Calu3 (cell line): ENCODE measurements at places on chromosomes 13 and 19. TPM values are rescaled to one million over a fixed set of nuclear protein-coding genes. Genes with fewer than 3 reads are reported as not detected.

- DNase-seq, result no peak
Observed at GRCh38 chr13:103788061-103788652, 721.9 kb upstream of the SLC10A2 start.

DNA sequence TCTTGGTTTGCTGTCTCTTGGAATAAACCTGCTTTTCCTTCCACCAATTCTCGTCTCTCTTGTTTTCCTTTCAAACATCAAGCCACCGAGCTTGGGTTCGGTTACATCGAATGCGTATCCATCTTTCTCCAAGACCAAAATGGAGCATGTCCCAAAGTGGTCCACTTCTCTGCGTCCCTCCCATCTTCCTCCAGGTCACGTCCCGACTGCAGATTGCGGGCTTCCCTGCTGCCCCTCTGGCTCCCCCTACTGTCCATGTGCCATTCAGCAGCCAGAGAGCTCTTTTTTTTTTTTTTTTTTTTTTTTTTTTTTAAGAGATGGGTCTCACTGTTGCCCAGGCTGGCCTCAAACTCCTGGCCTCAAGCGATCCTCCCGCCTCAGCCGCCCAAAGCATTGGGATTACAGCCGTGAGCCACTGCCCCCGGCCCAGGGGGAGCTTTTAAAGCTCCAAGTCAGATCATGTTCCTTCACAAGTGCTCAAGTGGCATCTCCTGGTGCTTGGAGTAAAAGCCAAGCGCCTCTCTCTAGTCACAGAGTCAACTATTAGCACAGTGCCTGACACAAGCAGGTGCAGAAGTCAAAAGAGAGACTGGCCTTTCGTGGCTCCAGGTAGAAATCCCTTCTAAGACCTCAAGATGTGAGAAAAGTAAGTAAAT lies 10.0 kb downstream of the COL5A3 start:
- DNase-seq, result peak; percentile 72

- DNase-seq, result no peak
Observed at GRCh38 chr19:53553865-53554791, 16.2 kb downstream of the ZNF331 start.

- DNase-seq, result no peak
Observed at GRCh38 chr19:18165794-18166544, 7.6 kb upstream of the IFI30 start.

DNA sequence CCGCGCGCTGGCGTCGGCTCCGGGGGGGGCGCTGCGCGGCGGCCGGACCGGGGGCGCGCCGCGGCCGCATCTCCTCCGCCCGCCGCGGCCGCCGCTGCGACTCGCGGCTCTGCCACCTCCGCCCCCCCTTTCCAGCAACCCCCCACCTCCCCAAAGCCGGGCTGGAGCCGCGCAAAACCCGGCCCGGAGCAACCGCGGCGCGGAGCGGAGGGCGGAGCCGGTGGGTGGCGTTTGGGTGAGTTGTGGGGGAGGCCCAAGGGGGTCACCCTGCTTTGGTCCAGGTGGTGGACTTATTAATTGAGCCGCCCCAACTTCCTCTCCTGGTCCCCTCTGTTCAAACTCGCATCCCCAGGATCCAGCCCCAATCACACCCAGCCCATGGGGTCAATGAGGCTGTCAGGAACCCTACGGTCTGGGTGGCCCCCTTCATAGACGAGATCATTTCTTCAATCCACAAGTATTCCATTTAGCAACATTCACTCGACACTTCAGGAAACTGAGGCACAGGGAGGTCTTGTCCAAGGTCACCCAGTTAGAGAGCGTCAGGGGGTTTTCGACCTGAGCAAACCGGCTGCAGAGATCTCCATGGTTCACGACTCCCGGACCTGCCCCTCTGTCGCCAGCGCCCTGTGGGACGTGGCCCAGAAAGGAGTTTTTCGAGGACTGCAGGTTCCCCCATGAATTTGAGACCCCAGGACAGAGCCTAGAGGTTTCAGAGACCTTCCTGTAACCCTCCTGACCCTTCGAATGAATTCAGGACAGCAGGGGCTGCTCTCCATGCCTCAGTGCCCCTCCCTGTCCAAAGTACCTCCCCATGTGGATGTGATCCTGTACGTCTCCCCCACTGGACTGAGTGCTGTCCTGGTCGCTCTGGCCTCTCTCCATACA lies 22.4 kb upstream of the SEMA6B start:
- DNase-seq, result no peak

DNA sequence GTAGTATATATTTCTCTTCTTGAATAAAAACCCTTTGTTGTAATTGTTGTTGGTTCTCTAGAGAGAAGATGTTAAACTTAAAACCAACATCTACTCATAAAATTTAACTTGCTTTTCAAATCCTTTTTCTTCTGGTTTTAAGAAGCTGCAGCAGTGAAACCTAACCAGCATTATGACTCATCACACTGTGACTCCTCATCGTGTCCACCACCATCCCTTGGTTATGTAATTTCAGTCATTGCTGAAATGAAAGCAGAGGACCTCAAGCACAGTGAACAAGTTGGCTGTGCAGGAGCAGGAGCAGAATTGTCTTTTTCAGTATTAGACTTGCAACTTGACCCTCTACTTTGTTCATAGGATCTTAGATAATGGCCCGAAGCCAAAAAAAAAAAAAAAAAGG lies 64.9 kb upstream of the HTR2A start:
- DNase-seq, result no peak

DNA sequence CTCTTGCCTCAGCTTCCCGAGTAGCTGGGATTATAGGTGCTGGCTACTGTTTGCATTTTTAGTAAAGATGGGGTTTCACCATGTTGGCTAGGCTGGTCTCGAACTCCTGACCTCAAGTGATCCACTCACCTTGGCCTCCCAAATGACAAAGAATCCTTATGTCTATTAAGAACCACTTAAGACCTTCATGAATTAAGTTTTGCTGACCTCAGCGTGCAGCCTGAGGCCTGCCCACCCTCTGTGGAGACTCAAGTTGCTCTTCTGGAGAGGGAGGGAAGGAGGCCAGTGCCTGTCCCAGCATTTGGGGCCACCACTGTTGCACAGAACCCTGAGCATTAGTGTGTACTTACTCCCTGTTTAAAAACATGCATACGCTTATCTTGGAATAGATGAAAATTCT lies 313.3 kb downstream of the FGF9 start:
- no peak for DNase-seq

DNA sequence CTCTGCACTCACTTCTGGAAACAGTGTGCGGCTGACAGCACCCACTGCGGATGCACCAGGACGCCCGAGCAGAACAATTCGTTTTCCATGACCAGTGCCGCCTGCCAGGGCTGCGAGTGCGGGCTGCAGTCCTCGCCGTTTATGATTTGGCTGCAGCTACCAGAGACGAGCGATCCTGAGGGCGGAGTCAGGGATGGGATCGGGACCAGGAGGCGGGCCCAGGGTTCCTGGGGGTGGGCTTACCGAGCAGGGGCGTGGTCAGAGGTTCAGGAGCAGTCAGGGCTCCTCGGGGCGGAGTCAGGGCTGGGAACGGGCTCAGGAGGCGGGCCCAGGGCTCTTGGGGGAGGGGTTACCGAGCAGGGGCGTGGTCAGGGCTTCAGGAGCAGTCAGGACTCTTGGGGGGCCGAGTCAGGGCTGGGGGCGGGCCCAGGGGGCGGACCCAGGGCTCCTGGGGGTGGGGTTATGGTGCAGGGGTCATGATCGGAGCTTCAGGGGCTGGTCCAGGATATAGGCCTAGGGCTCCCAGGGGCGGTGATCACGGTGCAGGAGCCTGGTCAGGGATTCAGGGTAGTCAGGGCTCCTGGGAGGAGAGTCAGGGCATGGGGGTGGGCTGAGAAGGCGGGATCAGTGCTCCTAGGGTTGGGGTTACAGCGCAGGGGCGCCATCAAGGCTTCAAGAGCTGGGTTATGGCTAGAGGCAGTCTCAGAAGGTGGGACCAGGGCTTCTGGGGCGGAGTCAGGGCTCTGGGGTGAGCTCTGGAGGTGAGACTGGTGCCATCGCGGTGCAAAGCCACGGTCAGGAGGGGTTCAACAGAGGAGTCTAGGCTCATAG lies 1.7 kb downstream of the KLK4 start:
- peak; percentile 80 for DNase-seq

DNA sequence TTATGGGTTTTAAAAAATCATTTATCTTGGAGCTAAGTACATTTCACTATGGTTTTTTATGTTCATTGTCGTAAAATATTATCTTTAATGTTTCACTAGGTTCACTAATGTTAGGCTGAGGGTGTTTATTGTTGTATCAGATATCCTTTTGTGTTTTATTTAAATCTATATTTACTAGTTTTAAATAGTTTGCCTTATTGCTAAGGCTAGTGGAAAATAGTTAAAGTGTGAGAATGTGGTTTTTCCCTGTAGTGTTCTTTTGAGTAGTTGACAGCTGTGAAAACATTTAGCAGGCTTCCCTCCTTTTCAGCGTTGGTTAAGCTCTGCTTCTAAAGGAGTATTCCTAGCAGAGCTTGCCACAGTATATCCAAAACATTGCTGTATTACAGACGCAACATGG lies 139.0 kb downstream of the TM9SF2 start:
- no peak for DNase-seq

DNA sequence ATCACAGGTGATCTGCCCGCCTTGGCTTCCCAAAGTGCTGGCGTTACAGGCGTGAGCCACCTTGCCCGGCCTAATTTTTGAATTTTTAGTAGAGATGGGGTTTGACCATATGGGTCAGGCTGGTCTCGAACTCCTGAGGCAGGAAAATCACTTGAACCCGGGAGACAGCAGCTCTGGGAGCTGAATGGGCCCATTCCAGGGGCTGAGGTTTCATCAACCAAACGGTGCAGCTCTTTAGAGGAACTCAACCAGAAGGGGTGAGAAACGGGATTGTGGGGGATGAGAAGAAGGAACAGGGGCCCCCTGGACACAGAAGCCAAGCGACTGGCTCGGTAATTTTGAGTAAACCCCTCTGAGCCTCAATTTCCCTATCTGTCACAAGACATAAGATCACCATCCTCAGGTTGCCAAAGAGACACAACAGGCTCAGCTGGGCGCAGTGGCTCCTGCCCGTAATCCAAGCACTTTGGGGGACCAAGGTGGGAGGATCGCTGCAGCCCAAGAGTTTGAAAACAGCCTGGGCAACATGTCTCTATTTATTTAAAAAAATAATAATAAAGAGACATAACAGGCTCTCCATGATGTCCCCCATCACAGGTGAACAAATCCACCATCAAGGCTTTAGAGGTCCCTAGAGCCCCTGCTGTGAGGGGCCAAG lies 562 bp downstream of the IQCN start:
- no peak for DNase-seq

DNA sequence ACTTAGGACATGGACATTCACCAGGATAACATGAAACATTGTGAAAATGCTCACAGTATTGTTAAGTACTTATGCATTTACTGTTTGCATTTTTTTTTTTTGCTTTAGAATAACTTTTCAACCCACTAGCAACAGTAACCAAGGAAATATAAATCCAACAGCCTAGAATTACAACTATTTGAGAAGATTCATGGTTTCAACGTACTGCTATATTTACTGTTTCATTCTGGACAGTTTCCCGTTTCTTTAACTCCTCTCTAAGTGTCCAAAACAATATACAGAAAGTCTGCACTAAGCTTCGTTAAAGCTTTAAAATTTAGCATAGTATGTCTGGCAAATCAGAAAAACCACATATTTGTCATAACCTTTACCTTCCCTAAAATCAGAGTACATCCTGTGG lies 2.7 kb downstream of the SMAD9 start:
- no peak for DNase-seq

DNA sequence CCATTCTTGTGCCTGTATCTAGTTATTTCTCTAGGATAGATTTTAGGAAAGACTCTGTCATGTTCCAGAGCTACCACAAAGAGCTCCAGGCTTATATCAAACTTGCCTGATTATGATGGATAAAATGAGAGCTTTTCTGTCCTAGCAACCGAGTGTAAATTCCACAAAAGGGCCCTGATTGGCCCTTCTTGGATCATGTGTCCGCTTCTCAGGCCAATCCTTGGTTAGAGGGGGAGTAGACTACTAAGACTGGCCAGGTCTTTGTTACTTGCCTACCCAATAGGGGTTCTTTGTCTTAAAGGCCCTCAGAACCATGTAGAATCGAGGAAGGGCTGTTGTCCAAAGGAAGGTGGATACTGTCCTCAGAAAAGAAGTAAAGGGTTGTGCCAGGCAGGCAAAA lies 2.4 kb downstream of the DHX34 start:
- peak; percentile 17 for DNase-seq

- DNase-seq, result no peak
Observed at GRCh38 chr13:18993884-18994660, 187.6 kb downstream of the TUBA3C start.

GRCh38 chr19:8238251-8238650 lies 29.1 kb downstream of the CERS4 start:
- no peak for DNase-seq

DNA sequence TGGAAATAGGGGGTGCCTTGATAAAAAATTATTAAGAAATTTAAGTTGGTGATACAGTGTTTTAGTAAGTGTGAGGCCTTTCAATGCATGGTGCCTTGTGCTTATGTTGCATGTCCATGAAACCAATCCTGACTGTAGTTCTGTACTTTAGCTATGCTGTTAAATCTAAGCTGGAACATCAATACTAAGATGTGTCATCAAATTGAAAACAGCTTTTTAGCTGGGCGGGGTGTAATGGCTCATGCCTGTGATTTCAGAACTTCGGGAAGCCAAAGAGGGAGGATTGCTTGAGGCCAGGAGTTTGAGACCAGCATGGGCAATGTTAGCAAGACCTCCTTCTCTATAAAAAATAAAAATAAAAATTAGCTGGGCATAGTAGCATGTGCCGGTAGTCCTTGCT lies 930.3 kb upstream of the PCDH9 start:
- DNase-seq, result no peak

DNA sequence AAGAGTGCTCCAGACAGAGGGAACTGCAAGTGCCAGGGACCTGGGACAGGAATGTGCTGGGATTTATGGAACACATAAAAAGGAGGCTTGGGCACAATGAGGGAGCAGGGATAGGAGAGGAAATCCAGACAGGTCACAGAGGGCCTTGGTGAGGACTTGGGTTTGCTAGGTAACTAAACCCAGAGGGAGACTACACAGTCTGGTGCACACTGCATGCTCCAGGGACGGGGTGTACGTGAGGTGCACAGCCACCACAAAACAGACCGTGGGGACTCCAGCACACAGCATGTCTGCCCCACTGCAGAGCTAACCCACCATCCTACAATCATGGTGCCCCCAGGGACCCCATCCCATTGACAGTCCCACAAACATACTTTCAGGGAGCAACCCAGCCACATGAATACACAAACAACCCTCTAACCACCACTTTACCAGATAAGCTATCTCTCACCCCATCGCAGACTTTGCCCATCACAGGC lies 5.5 kb upstream of the ZFP36 start:
- no peak for DNase-seq

The CTU1 gene
- total RNA-seq, result 11.3 and 12.0 TPM in 2 replicates

The ZFP14 gene
- 4.6 and 4.8 TPM in 2 replicates for total RNA-seq

The CYP2F1 gene
- not detected in 2 replicates for total RNA-seq

The DIAPH3 gene
- total RNA-seq, result 9.4 and 11.4 TPM in 2 replicates

The SLC44A2 gene
- total RNA-seq, result 130 and 151 TPM in 2 replicates

The ATP1A3 gene
- total RNA-seq, result 1.1 and 1.7 TPM in 2 replicates

The KEAP1 gene
- 45.2 and 46.8 TPM in 2 replicates for total RNA-seq

The FARSA gene
- 72.8 and 75.5 TPM in 2 replicates for total RNA-seq

The CACNG8 gene
- 13.4 and 19.0 TPM in 2 replicates for total RNA-seq
